Activated T-cell treated with anti-CD3 and anti-CD28 coated beads, Interleukin-2, amount 50 U/mL, for 72 hours (primary cell): ENCODE measurements at places on chromosomes 3 and 15. TPM values are rescaled to one million over a fixed set of nuclear protein-coding genes. Genes with fewer than 3 reads are reported as not detected.

The DZIP1L gene
- total RNA-seq, result 0.46 TPM

The ST8SIA2 gene
- not detected for total RNA-seq

The NRROS gene
- total RNA-seq, result 15.2 TPM

The PRR20G gene
- total RNA-seq, result not detected

The KAT2B gene
- 26.7 TPM for total RNA-seq

The C3orf85 gene
- not detected for total RNA-seq
